ENCODE measurements at places on chromosomes 3 and 15.

GRCh38 chr3:126604691-126605090 is 46.0 kb upstream of the C3orf22 start:
- DNase-seq, result no peak

DNA sequence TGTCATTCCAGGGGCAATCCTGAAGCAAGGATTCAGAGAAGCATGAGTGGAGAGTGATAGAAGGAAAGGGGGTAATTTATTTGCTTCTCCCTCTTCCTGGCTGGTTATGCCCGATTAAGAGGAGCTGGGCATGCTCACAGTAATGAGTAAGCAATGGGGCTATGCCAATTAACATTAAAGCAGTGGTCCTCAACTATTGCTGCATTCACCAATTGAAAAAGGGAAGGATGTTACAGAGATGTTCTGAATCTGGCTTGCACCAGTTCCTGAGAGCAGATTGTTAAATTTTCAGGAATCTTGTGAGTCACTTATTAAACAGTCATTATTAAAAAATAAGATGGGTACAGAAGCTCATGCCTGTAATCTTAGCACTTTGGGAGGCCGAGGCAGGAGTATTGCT is 85.9 kb upstream of the ZBTB20 start:
- no peak for DNase-seq

GRCh38 chr15:91508633-91509032 is 344.9 kb upstream of the SLCO3A1 start:
- DNase-seq, result no peak

DNA sequence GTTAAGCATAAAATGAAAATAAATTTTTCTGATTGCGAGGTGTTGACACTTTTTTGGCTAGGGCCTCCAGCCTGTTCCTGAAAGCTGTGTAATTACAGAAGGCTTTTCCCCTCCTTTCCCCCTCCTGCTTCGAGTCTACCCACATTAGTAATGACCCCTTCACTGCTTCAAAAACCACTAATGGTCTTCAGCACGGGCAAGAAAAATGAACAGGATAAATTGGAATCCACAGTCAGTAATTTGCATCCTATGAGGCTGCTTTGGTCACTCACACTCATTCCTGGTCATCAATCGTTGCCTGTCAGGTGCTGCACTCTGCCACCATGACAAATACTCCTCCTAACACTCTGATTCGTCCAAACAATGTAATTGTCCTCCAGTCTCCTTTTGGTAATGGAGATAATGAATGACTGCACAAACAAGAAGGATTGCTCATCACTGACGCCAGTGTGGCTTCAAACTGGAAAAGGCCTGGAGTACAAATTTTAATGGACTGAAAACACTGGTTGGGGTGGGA is 148.6 kb downstream of the MEIS2 start:
- DNase-seq, result no peak

- DNase-seq, result no peak
Measured at GRCh38 chr3:123349566-123350435, 99.1 kb downstream of the ADCY5 start.

GRCh38 chr3:56185827-56186226 is 282.4 kb downstream of the ERC2 start:
- DNase-seq, result no peak

DNA sequence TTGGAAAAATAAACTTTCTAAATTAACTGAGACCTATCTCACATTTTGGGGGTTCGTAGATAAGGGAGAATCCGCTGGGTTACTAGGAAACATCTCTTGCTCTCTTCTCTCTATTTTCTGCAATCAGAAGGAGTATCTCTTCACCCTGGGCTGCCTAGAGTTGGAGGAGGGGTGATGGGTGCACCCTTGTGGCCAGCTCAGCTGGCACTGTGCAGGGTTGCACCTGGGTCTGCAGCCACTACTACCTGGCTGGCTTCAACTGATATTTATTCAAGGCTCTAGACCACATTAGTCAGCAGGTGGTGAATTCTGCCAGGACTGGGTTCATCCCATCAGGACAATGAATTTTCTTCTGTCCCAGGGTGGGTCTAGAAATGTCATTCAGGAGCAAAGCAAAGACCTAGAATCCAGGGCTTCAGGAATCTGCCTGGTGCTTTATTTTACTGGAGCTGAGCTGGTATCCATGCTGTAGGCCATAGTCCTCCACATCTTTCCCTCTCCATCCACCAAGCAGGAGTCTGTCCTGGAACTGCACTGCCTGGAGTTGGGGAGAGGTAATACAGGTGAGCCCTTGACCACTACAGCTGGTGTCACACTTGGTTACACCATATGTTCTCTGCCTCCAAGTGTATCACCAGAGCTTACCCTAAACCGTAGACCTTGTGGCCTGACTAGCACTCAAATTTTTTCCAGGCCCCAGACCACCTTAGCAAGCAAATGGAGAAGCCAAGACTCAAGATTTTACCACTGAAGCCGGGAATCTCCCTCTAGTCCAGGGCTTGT is 14.0 kb downstream of the OR5K4 start:
- no peak for DNase-seq

GRCh38 chr3:152309535-152310307 is 41.0 kb downstream of the MBNL1 start:
- no peak for DNase-seq

- DNase-seq, result no peak
Measured at GRCh38 chr15:100114100-100114499, 227.7 kb downstream of the ADAMTS17 start.

GRCh38 chr15:66145726-66146182 is 107.8 kb downstream of the MEGF11 start:
- DNase-seq, result no peak

- DNase-seq, result no peak
Measured at GRCh38 chr3:118809696-118810498, 224.7 kb downstream of the IGSF11 start.
